ENCODE measurements at places on chromosomes 1 and 21.

DNA sequence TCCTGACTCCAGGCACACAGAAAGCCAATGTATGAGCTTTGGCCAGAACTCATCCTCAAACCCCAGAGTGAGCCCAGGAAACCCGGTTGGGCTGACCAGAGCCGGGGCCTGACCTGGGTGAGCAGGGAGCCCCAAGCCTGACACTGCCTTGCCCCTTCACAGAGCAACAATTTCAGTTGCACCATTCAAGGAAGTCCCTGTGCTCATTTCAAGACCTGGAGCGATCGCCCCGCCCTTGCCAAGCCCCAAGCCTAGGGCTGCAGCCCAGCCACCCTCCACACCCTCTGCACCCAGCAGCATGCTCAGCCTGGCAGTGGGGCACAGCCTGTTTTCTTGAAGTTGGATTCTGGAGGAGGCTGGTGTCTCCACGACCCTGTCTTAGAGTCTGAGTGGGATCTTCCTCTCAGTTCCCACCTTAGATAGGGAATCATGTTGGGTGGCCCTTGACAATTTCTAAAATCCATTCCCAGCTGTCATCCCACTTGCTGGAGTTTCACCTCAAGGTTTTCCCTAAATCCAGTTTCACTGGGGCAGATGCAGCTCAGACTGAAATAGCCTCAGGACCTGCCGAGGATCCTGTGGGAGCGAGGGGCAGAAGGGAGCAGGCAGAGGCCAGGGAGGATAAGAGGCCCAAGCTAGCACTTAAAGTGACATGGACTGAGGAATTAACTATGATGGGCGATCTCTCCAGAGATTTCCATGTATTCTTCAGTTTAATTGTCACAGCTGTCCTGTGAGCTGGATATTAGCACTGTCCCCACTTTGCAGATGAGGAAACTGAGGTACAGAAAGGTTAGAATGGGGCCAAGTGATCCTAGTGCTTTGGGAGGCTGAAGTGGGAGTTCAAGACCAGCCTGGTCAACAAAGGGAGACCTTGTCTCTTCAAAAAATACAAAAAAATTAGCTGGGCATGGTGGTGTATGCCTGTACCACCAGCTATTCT is 2.5 kb downstream of the NBL1 start:
- no peak for DNase-seq

DNA sequence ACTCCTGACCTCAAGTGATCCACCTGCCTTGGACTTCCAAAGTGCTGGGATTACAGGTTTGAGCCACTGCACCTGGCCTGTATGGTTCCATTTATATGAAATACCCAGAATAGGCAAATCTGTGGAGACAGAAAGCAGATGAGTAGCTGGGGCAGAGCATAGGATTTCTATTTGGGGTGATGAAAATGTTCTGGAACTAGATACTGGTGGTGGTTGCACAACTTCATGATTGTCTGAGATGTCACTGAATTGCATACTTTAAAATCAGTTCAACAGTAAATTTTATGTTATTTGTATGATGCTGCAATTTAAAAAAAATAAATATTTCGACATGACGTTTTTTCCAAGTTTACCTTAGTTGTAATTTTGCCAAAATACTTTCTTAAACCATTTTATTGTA is 23.9 kb downstream of the ITSN1 start:
- DNase-seq = no peak

DNA sequence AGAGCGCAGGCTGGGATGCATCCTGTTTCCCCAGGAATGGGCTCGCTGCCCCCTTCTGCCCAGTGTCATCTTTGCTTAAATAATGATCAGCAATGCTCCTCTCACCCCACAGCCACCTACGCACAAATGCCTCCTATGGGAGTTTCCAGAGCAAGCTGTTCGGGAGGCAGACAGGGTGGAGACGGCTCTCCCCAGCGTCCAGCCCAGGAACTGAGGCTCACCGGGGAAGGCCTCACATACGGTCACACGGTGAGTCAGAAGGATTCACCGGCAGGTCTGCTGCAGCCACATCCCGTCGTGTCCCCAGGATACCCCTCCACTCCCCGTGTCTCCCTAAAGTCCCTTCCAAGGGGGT is 40.3 kb upstream of the RUNX3 start:
- no peak for DNase-seq

- no peak for DNase-seq
Measured at GRCh38 chr1:26949926-26950319, 10.3 kb downstream of the KDF1 start.

GRCh38 chr1:58695206-58695605 is 4.7 kb downstream of the MYSM1 start:
- DNase-seq = no peak
